ENCODE measurements at places on chromosomes 11 and 22.

- no peak for DNase-seq
These were observed 741 bp downstream of the CARS1 start for GRCh38 chr11:3056296-3057068.

- DNase-seq, result no peak
These were observed 5.9 kb downstream of the CCDC90B start for GRCh38 chr11:83280256-83280655.

DNA sequence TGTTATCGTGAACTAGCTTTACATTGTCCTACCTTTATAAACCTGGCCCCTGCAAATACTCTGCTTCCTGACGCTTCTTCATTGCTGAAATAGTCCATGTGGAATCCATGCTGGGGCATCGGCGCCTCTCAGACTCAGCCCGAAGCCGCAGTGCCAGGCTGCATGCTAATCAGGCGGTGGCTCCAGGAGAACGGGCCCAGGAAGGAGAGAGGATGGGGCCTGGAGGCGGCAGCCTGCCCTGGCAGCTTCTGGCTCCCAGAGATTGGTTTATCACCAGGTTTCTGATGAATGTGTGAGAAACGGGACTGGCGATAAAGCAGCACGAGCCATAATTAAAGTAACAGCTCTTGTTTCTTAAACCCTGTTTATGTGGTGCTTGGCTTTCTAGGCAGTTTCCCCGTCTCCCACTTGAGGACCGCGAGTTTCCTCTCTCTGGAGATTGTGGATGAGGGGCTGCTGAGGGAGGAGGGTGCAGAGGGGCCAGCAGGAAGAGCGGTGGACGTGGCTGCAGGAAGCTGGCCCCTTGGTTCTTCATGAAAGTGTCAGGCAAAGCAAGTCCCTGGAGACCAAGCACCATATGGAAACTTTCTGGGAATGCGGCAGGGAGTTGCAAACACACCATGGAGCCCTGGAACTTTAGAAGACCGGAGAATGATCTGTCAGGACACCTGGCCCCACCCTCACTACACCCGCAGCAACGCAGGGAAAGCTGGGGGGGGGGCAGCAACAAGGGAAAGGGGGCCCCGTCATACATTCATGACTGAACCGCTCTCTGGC, 93.4 kb downstream of the NTM start:
- no peak for DNase-seq

- DNase-seq, result no peak
These were observed 59.0 kb downstream of the SYN3 start for GRCh38 chr22:32999039-32999815.

DNA sequence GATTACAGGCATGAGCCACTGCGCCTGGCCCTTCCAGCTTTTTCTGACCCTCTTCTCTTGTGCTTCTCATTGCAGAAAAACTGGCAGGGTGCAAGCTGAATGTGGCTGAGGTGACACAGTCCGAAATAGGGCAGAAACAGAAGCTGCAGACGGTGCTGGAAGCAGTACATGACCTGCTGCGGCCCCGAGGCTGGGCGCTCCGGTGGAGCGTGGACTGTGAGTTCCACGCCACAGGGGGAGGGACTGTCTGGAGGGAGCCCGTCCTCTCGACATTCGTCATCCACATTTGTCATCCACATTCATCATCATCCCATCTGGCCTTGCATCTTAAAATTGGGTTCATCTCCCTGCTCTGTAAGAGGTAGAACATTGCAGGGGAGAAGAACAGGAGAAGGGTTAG, 49.3 kb upstream of the PARVG start:
- DNase-seq, result no peak

- no peak for DNase-seq
These were observed 386.7 kb downstream of the TBC1D22A start for GRCh38 chr22:47148956-47149728.

GRCh38 chr11:18132341-18132740, at the start of gene MRGPRX3:
Gene MRGPRX3, plus strand, starts transcription at chr11:18132571. Its CDS starts 4,632 bp downstream, at chr11:18137203.
- DNase-seq, result no peak

- no peak for DNase-seq
These were observed 1.9 kb downstream of the KCTD17 start for GRCh38 chr22:37053310-37054055.

DNA sequence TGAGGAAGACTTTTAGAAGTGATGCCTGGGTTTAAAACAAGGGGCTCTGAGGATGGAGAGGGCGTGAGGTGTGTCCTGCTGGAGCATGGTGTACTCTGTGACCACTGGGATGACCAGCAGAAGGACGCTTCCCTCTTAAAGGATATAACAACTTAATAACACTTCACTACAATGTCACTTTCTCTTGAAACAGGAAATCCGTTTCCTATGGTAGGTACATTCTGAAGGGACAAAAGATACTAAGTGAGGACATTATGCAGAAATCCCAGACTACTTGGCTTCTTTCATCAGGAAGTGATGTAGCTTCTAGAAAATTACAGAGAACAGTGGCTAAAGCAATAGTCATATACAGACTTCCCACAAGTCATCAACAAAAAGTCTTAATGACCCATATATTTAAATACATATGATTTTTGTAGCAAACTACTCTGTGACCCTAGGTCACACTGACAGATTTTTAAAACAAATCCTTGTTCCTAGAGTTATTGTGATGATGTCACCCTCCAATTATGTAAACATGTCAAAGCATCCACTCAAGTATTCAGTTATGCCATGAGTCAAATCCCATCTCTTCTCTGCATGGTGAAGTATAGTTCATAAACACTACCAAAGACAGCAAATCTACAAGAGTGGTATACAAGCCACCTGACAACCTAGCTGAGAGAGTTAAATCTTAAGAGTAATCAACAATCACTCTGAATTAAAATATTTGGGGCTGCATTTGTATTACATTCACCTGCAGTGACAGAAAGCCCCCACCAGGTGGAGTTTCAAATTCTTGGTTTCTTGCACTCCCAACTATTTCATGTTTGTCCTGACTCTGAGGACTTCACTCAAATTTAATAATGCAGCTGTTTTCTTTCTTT, 32.8 kb downstream of the PITPNB start:
- peak; percentile 60 for DNase-seq

GRCh38 chr22:39746600-39747262, 146.8 kb downstream of the ENTHD1 start:
- no peak for DNase-seq

DNA sequence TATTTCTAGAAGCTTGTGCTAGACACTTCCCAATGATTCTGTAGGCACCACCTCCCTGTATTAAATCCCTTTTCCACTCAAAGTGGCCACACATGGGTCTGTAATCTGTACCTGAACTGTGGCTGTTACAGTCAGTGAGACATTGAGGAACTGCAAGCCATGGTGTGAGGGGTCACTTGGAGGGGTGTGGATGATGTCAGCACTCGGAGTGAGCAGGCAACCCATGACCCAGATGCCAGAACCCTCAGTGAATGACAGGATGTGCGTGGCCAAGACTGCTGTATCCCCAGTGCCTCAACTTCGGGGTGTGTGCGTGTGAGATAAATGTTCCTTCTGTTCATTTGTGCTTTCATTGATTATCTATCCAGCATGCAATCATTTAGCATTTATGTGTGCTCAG, 14.7 kb upstream of the SHANK3 start:
- no peak for DNase-seq

All from GM13976 (cell line).